Stimulated activated CD4-positive, alpha-beta T cell treated with anti-CD3 and anti-CD28 coated beads, Interleukin-2, amount 100 ng/mL, for 24 hours (primary cell): ENCODE measurements at places on chromosomes 12 and 14.

- no peak for DNase-seq
These were observed 42.6 kb downstream of the KRT80 start for GRCh38 chr12:52149182-52149641.

DNA sequence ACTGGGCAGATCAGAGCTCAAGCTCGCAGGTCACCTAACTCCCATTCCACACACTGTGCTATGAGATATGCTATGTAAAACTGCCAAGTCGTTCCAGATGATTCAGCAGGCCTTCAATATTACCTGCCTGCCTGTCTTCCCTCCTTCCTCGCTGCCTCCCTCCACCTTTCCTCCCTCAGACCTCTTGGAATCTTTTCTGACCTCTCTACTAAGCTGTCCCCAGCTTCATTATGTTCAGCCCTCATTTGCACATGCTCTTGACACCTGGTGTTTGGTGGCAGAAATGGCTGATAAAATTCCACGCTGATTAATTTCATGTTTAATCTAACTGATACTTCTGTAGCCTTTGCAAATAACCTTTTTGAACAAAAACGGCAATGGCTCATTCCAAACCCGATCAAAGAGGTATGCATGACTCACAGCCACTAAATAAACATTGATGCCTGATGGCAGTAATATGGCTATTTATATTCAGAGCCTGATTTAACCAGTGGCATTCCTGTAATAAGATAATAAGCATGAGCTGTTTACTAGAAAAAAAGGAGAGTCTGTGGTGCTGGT lies 130.8 kb upstream of the EGLN3 start:
- no peak for DNase-seq

DNA sequence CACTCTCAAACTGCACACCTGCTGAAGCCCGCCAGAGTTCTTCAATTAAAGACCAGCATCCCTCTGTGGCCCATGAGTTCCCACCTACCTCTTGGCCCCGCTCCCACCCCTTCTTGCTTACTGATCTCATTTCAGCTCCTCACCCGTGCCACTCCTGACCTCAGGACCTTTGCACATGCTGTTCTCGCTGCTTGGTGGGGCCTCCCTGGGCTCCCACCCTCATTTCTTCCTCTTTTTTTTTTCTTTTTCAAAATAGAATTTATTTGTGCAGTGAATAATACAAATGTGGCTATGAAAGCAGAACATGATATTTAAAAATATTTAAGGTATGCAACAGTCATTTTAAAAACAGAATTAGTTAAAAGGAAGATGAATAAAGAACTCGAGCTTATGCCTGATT lies 8.5 kb upstream of the SERPINA9 start:
- DNase-seq = no peak

DNA sequence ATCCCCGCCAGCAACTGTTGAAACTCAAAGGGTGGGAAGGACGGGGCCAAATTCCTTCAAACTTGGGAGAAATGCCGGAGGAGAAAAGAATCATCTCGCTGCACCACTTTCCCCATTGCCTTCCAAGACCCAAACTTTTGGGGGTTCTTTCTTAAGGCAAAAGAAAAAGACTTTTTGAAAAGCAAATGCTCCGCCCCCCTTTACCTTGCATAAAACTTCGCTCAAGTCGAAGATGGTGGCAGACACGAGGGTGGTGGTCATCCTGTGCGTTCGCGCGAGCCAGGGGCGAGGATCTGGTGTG lies 239 bp downstream of the ZFP36L1 start:
- DNase-seq = no peak

- DNase-seq = no peak
These were observed 23.7 kb downstream of the LGMN start for GRCh38 chr14:92724516-92725340.

DNA sequence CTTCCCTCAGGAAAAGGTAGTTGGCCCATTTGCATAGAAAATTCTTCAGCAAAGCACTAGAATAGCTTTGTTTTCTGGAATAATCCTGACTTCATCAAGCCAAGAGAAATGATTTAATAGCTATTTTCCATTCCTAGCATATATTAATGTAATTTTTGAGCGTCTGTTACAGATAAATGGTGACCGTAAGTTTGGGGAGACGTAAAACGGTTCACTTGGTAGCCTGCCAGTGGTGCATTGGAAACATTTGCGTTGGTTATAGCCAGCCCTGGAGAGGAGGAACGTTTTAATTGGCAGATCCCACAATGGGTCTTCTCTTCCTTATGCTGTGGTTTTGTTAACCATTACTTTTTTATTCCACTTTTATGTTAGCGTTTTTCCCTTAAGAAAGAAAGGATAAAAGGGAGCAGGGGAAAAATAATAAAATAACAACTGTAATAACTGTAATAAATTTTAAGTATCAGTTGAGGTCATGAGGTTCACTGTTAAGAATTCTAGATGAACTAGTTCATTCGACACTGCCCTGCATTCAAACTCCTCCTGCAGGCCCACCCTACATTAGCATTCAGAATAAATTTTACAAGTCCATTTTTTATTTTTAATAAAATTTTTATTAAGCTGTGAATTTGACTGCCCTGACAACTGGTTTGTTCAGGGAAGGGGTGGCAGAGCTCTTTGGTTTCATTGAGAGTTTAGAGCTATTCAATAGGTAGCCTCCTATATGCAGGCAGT lies 300.7 kb downstream of the ERC1 start:
- no peak for DNase-seq

DNA sequence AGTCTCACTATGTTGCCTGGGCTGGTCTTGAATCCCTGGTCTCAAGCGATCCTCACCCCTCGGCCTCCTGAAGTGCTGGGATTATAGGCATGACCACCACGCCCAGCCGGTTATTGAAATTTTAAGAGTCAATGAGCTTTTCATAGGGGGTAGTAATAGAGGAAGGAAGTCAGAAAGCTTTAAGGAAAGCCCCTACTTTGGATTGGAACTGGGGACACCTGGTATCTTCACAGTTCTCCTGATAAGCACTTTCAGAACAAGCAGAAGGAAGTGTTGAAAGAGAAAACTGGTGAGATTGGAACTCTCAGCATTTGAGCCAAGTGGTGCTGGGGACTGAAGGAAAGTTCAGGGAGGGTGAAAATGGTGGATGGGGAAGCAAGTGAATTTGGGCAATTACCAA lies 5.1 kb downstream of the SLC4A8 start:
- DNase-seq = no peak

DNA sequence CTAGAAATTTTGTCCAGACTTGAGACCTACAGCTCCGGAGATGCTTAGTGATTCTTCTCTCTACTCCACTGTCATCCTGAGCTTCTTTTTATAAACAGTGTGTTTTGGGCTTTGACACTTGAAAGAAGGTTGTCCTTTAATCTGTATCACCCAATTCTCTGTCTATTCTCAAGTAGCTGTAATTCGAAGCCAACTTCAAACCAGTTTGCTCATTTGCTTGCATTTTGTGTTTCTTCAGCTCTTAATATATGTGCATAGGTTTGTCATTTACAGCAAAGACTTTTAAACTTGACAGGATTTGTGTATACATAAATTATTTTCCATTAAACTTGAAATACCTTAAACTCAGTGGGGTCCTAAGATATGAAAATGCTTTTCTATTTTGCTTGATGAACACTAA lies 16.4 kb upstream of the MYBPC1 start:
- DNase-seq = no peak

GRCh38 chr12:96861656-96862055 lies 45.4 kb upstream of the NEDD1 start:
- DNase-seq = no peak

- no peak for DNase-seq
These were observed 196.4 kb downstream of the TMTC3 start for GRCh38 chr12:88338486-88338885.

GRCh38 chr14:41350476-41350875 lies 256.2 kb upstream of the LRFN5 start:
- no peak for DNase-seq

DNA sequence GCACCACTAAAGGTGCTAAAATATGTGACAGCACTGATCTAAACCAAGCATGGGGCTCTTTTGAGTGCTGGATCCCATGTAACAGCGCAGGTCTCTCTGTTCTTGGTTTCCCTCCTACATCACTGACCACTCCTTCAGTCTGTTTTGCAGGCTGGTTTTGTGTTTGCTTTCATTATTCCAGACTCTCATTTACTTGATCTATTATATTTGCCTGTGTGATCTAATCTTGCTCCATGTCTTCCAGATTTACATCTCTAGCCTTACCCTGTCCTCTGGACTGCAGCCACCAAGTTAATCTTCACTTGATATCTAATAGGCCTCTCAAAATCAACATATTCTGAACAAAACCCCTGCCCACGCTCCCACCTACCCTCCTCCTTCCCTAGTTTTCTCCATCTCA lies 8.6 kb downstream of the GLIPR1 start:
- no peak for DNase-seq

- DNase-seq = no peak
These were observed 318.5 kb upstream of the MDGA2 start for GRCh38 chr14:47993883-47994282.

- no peak for DNase-seq
These were observed 160.0 kb downstream of the FBXL14 start for GRCh38 chr12:1434296-1434955.

DNA sequence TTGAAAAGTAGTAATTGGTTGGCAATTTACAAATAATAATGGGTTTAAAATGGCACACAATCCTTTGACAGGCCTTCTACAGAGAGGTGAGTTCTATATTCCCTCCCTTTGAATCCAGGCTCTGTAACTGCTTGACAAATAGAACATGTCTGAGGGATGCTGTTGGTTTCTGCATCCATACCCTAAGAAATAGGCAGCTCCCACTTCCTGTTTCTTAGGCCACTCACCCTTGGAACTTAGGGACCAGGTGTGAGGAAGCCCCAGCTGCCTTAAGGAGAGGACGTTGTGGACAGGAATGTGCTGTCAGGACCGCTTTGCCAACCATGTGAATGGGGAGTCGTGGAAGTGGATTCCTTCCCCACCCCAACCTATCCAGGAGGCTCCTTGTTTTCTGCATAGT lies 59.4 kb downstream of the LMNTD1 start:
- DNase-seq = no peak

GRCh38 chr12:52123487-52124186 lies 44.1 kb downstream of the SMIM41 start:
- no peak for DNase-seq

DNA sequence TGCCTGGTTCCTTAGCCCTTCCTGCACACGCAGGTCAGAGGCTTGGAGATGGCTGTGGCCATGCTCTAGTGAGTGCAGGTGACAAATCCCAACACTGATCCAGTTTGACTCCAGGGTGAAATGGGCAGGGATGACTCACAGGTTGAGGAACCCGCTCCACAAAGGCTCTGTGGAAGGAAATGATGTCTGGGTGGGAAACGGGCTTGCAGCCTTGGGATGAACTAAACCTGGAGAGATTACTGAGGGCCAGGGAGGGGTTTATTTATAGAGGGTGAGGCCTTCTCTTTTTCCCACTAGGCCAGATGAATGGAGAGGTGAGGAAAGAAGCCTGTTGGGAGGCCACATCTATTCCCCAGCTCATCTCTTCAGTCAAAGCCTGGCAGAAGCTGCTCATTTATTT lies 29.3 kb upstream of the EMP1 start:
- no peak for DNase-seq

DNA sequence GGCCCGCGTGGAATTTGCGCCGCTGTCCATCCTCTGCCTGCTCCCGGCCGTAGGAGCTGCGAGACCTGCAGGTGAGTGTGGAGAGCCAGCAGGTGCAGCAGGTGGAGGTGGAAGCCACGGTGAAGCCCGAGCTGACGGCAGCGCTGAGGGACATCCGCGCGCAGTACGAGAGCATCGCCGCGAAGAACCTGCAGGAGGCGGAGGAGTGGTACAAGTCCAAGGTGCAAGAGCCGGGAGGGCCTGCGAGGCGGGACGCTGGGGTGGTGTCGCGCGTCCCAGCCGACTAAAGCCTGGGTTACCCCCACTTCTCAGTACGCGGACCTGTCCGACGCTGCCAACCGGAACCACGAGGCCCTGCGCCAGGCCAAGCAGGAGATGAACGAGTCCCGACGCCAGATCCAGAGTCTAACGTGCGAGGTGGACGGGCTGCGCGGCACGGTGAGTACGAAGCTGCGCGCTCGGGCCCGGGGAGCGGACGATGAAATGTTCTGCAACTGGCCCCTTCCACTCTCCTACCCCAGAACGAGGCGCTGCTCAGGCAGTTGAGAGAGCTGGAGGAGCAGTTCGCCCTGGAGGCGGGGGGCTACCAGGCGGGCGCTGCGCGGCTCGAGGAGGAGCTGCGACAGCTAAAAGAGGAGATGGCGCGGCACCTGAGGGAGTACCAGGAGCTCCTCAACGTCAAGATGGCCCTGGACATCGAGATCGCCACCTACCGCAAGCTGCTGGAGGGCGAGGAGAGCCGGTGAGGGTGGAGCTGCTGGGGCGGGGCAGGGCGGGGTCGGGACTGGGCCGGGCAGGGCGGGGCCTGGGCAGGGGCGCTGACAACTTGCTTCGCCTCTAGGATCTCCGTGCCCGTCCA lies 2.1 kb downstream of the PRPH start:
- no peak for DNase-seq

DNA sequence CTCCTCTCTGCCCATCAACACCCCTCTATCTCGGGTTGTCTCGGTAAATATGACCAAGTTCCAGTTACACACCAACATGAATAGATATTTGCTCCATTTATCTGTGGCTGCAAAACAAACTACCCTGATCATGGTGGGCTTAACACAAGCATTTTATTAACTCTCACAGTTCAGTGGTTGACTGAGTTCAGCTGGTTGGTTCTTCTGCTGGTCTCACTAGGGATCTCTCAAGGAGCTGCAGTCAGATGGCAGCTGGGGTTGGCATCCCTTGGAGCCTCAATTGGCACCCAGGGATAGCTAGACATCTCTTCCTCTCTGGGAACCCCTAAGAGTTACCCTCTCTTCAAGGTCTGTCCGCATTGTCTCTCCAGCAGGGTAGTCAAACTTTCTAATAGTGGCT lies 25.4 kb downstream of the P2RX7 start:
- no peak for DNase-seq

- no peak for DNase-seq
These were observed 8.6 kb downstream of the CAPRIN2 start for GRCh38 chr12:30746190-30746589.

DNA sequence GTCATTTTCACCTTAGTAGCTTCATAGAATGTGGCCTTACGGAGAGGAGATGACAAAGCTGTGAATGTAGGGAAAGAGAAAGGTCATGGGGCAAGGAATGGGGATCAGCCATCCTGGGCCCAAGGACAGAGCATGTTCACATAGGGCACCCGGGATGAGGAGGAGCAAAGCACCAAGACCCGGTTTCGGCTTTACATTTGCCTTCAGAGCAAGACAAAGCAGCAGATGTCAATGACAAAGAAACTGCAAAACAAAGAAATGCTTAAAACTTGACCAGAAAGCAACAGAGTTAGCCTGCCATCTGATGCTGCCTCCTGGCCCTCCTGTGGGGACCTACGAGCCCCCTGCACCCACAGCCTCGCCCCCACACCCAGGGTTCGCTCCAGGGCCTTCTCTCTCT lies 249.2 kb downstream of the SLC41A2 start:
- no peak for DNase-seq
